SJCRH30 (cell line): ENCODE measurements at places on chromosomes 5 and 9.

DNA sequence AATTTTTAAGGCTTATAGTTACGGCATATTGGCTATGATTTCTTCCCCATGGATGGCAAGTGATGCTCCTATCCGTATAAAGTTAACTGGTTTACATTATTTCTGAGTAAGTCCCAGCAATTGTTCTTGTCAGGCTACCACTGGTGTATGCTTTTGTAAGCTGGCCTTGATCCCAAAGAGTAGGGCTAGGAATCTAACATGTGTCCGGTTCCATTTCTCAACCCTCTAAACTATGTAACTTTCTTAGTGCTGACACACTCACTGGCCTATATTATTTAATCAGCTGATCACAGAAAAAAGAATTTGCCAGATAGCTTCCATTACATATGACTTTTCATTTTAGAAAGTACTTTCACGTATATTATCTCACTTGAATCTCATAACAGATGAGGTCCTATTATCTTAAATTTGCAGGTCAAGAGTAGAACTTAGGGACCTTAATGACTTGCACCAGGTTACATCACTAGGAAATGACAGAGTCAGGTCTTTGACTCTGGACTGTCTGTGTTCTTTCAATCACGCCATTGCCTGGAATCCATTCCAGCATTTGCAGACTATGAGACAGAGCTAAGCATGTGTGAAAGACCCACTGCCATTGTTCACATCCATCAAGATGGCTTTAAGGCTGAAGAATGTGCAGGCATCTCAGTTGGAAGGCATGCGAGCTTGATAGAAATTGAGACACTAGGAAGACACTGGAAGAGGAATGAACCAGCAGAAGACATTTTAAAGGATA lies 362.9 kb downstream of the ARRDC3 start:
- DNase-seq = no peak

GRCh38 chr5:130222573-130222972 lies 318.3 kb downstream of the CHSY3 start:
- DNase-seq = no peak

DNA sequence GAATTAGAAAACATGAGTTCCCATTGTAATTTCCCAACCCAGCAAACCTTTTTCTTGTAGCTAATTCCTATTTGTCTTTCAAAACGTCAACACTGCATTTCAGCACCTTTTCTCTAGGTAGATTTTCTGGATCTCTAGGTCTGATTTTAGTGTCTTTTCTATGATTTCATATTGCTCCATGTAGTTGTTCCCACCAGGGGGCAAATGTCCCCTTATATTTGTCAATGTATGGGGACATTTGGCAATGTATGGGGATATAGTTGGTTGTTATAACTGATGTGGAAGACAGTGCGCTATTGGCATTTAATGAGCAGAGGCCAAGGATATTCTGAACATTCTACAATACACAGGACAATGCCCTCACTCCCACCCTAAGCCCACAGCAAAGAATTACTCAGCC lies 273.9 kb upstream of the ADRA1B start:
- no peak for DNase-seq

GRCh38 chr9:132806723-132807421 lies 71.2 kb downstream of the AK8 start:
- DNase-seq = peak; percentile 22
